Astrocyte of the hippocampus (primary cell): ENCODE measurements at places on chromosomes 1 and 21.

- DNase-seq = no peak
Measured at GRCh38 chr1:9710037-9710436, 58.5 kb downstream of the PIK3CD start.

DNA sequence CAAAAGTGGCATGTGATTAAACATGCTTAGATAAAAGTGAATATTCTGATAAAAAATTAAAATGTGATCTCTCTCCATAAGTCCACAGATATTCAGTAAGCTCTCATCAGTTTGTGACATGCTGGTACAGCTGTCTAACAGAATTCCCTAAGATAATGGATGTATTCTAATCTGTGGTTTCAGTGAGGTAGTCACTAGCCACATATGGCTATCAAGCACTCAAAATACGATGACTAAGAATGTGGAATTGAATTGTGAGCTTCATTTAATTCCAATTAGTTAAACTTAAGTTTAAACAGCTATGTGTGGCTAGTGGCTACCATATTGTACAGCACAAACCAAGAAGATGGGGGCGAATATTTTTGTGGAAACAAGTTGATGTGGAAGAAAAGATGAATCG, 4.1 kb upstream of the REG4 start:
- peak; percentile 54 for DNase-seq

GRCh38 chr1:211621447-211622198, 42.7 kb upstream of the SLC30A1 start:
- peak; percentile 51 for DNase-seq

- DNase-seq = peak; percentile 40
Measured at GRCh38 chr1:167635156-167635648, 5.2 kb downstream of the RCSD1 start.

GRCh38 chr1:12166834-12167492, at the start of gene TNFRSF1B:
Gene TNFRSF1B, plus strand, starts transcription at chr1:12166991. Its CDS starts 101 bp downstream, at chr1:12167092.
- DNase-seq = peak; percentile 75
